ENCODE measurements at places on chromosomes 11 and 22. TPM values are rescaled to one million over a fixed set of nuclear protein-coding genes. Genes with fewer than 3 reads are reported as not detected.
A peak's percentile ranks its signal among the peaks of the same experiment; 100 is the strongest.

The OR10D3 gene
- total RNA-seq, result not detected

The TYR gene
- total RNA-seq, result not detected

The TRIM6 gene
- 3.4 TPM for total RNA-seq

The YWHAH gene
- 183 TPM for total RNA-seq

The TXNRD2 gene
- total RNA-seq, result 30.0 TPM

The ARHGAP32 gene
- 17.5 TPM for total RNA-seq

The ALDH3B1 gene
- total RNA-seq, result 2.6 TPM

The OR5P2 gene
- not detected for total RNA-seq

The CRKL gene
- 47.7 TPM for total RNA-seq

The PRAME gene
- total RNA-seq, result 3.7 TPM

The IL10RA gene
- total RNA-seq, result 0.25 TPM

The FAM111B gene
- 3.2 TPM for total RNA-seq

GRCh38 chr22:47540011-47540410 lies 777.6 kb downstream of the TBC1D22A start:
- DNase-seq, result no peak

DNA sequence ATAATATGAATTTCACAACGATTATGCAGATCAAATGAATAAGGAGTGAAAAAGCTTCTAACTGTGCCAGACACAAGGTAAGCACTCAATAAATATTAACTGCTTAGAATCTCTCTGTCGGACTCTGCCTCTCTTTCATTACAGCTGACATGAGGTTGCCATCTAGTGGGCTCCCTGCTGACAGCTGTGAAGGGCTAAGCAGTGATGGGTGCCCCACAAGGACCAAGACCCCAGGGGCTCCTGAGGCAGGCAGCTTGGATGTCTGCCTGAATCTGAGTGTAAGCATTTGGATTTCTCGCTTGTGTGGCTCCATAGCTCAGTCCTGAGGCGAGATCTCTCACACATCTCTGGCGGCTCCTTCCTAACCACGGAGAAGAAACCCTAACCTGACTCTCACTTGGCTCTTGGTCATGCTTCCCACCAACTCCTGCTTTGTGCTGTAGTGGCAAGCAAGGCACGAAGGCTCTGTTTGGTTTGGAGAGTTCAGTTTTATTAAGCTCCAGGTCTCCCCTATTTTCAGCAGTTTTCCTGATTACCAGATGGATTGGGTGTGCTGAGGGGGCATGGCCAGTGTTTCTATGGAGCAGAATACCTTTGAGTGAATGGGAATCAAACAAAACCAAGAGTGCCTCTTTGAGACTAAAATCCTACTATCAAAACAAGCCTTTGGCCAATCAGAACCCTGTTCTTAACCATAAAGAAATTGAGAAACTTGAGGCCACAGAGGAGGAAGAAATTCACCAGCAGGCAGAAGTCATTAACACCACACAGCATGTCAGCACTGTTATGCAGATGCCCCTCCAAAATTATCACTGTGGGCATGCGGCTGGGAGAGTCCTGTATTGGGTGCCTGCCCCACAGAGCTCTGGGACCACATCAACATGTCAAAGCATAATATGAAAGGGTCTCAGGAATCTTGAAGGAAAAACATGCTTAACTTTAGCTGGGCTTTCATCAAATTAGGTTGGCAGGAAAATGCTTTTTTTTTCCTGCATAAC lies 152.8 kb upstream of the NTM start:
- no peak for DNase-seq

- no peak for DNase-seq
These were observed 76.1 kb downstream of the PIWIL3 start for GRCh38 chr22:24698266-24698926.

DNA sequence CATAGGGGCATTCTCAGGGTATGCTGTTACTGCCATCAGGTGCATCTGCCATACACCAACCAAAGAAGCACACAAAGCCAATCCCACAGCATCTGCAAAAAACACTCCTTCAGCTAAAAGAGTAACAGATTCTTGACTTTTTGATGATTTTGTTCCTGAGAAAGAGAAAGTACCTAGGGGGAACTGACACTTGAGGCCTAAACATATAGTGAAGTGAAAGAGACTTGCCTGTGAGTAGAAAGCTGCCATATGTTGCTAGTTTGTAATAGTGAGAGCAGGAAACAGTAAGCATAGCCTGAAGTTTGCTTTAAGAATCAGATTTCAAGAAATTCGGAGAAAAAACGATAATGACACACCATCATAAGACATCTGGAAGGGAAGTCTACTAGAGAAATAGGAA lies 97.9 kb upstream of the CTSC start:
- no peak for DNase-seq

DNA sequence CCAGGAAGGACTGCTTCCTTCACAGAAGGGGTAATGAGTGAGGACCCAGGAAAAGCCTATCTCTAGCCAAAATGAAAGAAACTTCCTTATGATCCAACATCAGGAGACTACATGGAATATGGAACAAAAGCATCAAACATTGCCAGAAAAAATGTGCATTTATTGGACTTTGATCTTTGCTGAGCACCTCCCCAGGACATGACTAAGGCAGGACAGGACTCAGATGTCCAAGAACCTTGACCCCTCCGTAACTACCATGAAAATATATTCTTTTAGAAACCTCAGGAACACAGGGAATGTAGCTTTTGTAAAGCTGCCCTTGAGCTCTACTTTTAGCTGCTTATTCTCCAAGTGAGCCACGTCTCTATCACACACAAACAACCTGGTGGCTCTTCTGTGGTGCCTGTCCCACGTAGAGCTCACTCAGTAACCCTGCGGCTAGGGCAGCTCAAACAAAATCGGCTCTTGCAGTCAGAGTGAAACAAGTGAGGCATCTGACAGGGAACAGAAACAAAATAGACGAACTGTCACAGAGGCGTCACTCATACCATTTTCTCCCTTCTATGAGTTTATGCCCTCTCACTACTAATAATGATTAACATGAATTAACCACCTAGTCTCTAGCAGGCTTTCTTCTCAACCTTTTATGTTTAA lies 471.5 kb upstream of the API5 start:
- DNase-seq, result no peak

- no peak for DNase-seq
These were observed 40.8 kb upstream of the SMIM38 start for GRCh38 chr11:69114811-69115523.

- DNase-seq, result no peak
These were observed 69.1 kb upstream of the PPARA start for GRCh38 chr22:46081036-46081830.

- DNase-seq, result no peak
These were observed 6.2 kb upstream of the SPI1 start for GRCh38 chr11:47384498-47384897.

GRCh38 chr22:22110548-22111266 lies 128.1 kb upstream of the TOP3B start:
- DNase-seq, result peak; percentile 60

DNA sequence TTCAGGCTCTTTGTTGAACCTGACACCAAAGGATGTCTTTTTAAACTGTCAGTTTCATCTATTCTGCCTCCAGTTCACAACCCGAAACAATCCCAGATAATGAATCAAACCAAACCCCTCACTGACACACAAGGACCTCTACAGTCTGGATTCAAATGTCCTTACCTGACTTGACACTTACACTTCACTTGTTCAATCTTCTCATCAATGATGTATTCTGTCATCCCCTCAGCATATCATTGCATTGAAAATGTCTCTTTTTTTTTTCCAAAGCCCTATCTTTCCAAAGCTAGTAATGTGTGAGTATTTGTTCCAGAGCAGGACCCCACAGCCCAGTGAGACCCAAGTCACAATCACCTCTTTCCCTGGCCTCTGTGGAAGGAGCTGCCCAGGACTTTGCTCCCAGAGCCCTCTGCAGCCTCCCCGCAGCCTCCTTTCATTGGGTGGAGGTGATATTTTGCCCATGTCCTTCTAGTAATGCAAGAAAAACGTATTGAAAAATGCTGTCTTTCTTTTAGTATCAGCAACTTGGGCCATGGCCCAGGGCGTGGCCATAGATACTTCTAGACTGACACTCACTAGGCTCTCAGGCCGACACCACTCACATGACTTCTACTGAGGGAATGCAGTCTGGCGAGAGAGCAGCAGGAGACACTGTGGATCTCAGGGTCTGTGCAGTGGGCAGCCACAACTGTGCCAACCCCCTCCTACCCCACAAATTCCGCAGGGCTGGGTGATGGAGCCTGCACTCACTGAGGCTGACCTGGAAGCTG lies 18.2 kb downstream of the RFPL3 start:
- no peak for DNase-seq

DNA sequence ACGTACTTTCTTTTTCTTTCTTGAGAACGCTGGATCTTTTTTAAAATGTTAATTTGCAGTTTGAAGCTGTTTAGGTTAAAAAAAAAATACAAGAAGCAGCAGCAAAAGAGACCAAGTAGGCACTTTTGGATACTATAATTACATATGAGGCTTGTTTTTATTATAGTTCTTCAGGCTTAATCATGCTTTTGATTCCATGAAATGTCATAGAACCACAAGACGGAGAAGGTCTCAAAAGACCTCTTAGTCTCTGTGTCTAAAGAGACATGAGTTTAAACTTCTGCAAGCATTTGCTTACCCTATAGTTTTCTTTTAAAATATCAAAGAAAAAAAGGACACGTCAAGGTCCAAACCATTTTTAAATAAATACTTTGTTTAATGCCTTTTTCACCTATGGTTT lies 18.8 kb upstream of the MMP20 start:
- DNase-seq, result no peak

DNA sequence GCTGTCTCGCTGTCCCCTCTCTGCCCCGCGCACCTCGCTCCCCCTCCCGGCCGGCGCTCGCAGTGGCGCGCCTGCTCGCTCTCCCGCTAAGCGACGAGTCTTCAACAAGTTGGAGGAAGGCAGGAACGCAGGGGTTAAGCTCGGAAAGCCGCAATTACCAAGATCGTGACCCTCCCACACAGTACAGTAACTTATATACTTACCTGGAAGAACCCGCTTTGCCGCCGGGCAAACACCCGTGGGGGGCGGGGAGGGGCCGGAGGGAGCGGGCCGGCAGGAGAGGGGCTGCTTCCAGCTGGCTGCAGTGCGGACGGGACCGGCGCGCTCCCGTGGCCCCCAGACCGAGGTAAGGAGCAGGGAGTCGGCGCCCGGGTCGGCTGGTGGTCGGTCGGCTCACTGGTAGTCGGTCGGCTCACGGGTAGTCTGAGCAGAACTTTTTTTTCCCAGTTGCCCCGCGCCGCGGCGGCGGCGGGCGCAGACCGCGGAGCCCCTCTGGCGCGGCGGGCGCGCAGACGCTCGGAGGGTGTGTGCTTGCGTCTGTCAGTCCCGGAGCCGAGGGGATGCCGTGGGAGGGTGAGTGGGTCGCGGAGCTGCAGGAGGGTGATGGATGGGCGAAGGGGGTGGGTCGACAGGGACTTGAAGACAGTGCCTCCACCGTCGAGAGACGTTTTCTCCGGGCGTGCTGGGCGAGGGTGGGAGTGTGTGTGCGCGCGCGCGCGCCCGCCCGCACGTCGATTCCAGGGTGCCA lies 101.2 kb upstream of the HSD17B12 start:
- DNase-seq, result no peak

GRCh38 chr11:10293423-10294289 lies at the start of gene SBF2:
TSS of gene SBF2 (minus strand) at chr11:10294219. CDS start at chr11:10294069, 150 bp downstream.
- DNase-seq, result no peak

GRCh38 chr11:124943254-124943616 lies 7.4 kb upstream of the HEPACAM start:
- DNase-seq, result no peak

GRCh38 chr22:27602390-27602789 lies 199.2 kb downstream of the MN1 start:
- no peak for DNase-seq

DNA sequence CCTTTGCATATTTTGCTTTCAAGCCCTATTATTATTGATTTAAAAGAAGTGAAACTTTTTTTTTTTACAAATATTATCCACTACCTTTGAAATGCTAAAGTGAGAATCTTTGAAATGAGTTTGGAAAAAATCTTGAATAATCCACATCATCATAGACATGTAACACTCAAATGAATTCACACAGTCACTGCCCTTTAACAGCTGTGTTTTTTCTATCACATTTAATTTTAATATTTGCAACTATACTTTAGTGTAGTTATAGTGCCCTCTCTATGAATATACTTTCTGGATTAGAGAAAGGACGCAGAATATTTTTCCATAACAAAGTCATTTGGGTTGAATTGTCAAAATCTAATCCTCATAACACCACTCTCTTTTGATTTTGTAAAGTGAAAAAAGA lies 37.9 kb upstream of the MTMR2 start:
- no peak for DNase-seq

DNA sequence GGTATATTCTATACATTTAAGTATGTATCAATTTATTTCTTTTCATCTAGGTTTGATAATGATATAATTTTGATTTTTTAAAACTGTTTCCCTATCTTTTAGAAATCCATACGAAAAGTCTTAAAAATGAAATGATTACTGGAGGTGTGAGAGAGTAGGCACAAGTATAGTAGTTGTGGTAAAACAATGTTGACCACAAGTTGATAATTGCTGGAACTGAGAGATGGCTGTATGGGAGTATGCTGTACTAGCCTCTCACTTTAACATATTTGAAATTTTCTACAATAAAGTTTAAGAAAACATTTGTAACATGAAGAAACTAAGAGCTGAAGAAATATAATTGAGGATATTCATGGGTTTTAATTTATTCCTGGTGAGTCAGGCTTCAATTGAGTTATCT lies 30.0 kb downstream of the FSHB start:
- DNase-seq, result no peak

- no peak for DNase-seq
These were observed 4.4 kb upstream of the SYT13 start for GRCh38 chr11:45290586-45290985.

DNA sequence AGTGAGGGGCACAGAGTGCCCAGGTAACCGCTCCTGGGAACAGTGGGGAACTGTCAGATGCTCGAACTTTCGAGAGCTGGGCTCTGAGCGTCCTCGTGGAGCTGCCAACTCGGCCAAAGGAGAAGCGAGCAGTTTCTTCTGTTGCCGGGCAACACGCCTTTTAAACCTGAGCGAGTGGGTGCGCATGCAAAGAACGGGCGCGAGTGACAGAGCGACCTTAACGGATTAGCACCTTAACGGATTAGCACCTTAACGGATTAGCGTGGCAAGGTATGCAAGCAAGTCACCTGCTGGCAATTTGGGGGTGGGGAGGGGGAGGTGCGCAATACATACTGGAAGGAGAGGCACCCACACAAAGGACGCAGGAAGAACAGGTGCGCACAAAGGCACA lies 61.8 kb upstream of the PRODH start:
- DNase-seq, result no peak

GRCh38 chr11:96265220-96265737 lies 77.7 kb downstream of the MAML2 start:
- DNase-seq, result no peak
